Activated CD4-positive, alpha-beta T cell treated with anti-CD3 and anti-CD28 coated beads, Interleukin-2, amount 10 ng/mL, durations not matched to agents 7 days and 5 days (primary cell): ENCODE measurements at places on chromosomes 4 and X. TPM values are rescaled to one million over a fixed set of nuclear protein-coding genes. Genes with fewer than 3 reads are reported as not detected.
A peak's percentile ranks its signal among the peaks of the same experiment; 100 is the strongest.

The SPANXC gene
- total RNA-seq, result not detected

The CYLC1 gene
- not detected for total RNA-seq

The STARD8 gene
- 0.20 TPM for total RNA-seq

The OGT gene
- total RNA-seq, result 345 TPM

The KDR gene
- not detected for total RNA-seq

The FRG2 gene
- total RNA-seq, result not detected

The PDLIM3 gene
- total RNA-seq, result not detected

The TRIM60 gene
- total RNA-seq, result not detected

The TCP11X2 gene
- total RNA-seq, result not detected

DNA sequence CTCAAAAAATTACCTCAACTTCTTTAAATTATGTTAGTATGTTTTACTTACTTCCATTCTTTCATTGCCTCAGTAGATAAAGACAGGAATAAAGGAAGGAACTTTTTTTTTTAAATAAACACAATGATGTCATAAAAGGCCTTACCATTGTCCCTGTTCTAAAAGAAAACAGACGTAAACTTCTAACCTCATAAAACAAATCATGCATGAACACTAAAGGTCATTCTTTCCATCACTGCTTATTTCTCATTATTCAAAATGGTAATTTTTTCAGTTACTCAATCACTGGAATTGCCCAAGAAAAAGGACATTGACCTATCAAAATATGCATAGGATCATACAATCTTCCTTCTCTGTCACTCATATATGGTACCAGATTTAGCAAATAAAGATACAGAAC, 32.2 kb upstream of the ARMCX2 start:
- H3K27ac ChIP-seq, result no peak overlapping the region
- no peaks in the 10 kb centered on the region for H3K27me3 ChIP-seq
- H3K36me3 ChIP-seq, result no peaks in the 10 kb centered on the region
- DNase-seq, result no peak

GRCh38 chrX:134600714-134601113, 57.6 kb downstream of the PLAC1 start:
- H3K4me1 ChIP-seq, result peaks cover 2% of the 10 kb centered on the region
- no peak overlapping the region for H3K27ac ChIP-seq

GRCh38 chr4:69060651-69061308, 35.5 kb upstream of the UGT2B7 start:
- no peak for DNase-seq
- H3K36me3 ChIP-seq, result no peaks in the 10 kb centered on the region
- no peaks in the 10 kb centered on the region for H3K27me3 ChIP-seq
- H3K4me1 ChIP-seq, result no peaks in the 10 kb centered on the region

GRCh38 chrX:111519215-111519614, 7.8 kb downstream of the SERTM2 start:
- no peaks in the 10 kb centered on the region for H3K4me1 ChIP-seq
- no peak for DNase-seq
- H3K27me3 ChIP-seq, result no peaks in the 10 kb centered on the region
- no peaks in the 10 kb centered on the region for H3K36me3 ChIP-seq
- no peak overlapping the region for H3K4me3 ChIP-seq

- no peaks in the 10 kb centered on the region for H3K27me3 ChIP-seq
- H3K4me1 ChIP-seq, result no peaks in the 10 kb centered on the region
- H3K4me3 ChIP-seq, result no peak overlapping the region
- H3K27ac ChIP-seq, result no peak overlapping the region
- DNase-seq, result no peak
- no peaks in the 10 kb centered on the region for H3K36me3 ChIP-seq
Observed at GRCh38 chrX:148577741-148578140, 77.3 kb downstream of the AFF2 start.

- no peak for DNase-seq
- no peaks in the 10 kb centered on the region for H3K27me3 ChIP-seq
- peaks cover 34% of the 10 kb centered on the region for H3K36me3 ChIP-seq
Observed at GRCh38 chr4:148071009-148071408, 339.1 kb downstream of the ARHGAP10 start.

DNA sequence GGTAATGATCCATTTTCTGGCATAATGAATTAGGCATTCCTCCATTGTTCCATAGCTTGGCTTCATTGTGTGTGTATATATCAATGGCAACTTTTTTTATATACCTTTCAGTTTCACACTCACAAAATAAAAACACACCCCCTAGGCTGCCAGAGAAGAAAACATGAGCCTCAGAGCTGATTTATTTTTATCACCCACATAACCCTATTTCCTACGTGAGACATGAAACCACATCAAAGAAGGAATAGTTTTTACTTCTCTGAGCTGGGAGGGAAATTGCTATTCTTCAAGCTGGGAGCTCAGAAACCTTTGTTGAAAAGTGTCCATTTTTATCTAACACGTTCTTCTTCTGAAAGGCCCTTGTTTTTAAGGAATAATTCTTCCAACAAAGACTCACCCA, 126.7 kb upstream of the RAI2 start:
- no peaks in the 10 kb centered on the region for H3K36me3 ChIP-seq
- H3K27me3 ChIP-seq, result peaks cover 4% of the 10 kb centered on the region
- peak overlapping the region; percentile 61 for H3K27ac ChIP-seq
- peaks cover 31% of the 10 kb centered on the region for H3K4me1 ChIP-seq
- no peak overlapping the region for H3K4me3 ChIP-seq

DNA sequence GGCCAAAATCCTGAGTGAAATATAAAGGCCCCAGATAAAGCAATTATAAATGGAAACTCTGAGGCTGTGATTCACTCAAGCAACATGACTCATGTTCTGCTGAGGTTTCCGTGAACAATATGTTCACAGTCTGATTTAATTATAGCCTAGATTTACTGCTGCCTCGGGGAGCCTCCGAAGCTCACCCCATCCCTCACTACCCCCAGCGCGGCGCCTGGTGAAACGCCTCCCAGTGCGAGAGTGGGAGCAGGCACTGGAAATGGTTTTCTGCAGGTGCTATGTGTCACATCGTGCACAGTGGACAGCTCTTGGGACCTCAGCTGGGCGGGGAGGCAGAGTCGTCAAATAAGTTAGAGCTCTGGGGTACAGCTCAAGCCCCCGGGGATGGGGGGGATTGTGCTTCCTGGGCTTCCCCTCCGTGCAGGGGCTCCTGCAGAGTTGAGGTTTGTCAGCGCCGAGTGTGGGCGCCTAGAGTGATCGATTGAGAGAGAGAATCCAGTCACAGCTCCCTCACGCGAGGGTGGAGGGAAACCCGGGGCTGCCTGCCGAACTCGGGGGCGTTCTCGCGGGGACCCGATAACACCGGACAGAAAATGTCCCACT, 110.6 kb downstream of the PHKA2 start:
- DNase-seq, result no peak
- no peak overlapping the region for H3K4me3 ChIP-seq
- no peaks in the 10 kb centered on the region for H3K27me3 ChIP-seq
- H3K27ac ChIP-seq, result no peak overlapping the region
- no peaks in the 10 kb centered on the region for H3K36me3 ChIP-seq

GRCh38 chrX:102950908-102951866, 14.1 kb downstream of the RAB40AL start:
- no peaks in the 10 kb centered on the region for H3K36me3 ChIP-seq
- no peaks in the 10 kb centered on the region for H3K27me3 ChIP-seq
- H3K27ac ChIP-seq, result peak overlapping the region; percentile 41
- H3K4me1 ChIP-seq, result peaks cover 3% of the 10 kb centered on the region

GRCh38 chrX:153609917-153610835, 11.2 kb upstream of the CCNQ start:
- H3K27me3 ChIP-seq, result peaks cover 8% of the 10 kb centered on the region
- H3K4me3 ChIP-seq, result peak overlapping the region; percentile 69
- peak overlapping the region; percentile 62 for H3K27ac ChIP-seq
- H3K4me1 ChIP-seq, result peaks cover 10% of the 10 kb centered on the region
- peak; percentile 74 for DNase-seq

GRCh38 chr4:8835521-8836365, 35.9 kb downstream of the HMX1 start:
- H3K27ac ChIP-seq, result no peak overlapping the region
- no peaks in the 10 kb centered on the region for H3K36me3 ChIP-seq
- no peak overlapping the region for H3K4me3 ChIP-seq
- no peak for DNase-seq

GRCh38 chr4:75135068-75135825, 202.3 kb downstream of the PARM1 start:
- no peaks in the 10 kb centered on the region for H3K4me1 ChIP-seq
- no peak overlapping the region for H3K27ac ChIP-seq
- H3K27me3 ChIP-seq, result no peaks in the 10 kb centered on the region
- H3K36me3 ChIP-seq, result no peaks in the 10 kb centered on the region
- H3K4me3 ChIP-seq, result no peak overlapping the region

DNA sequence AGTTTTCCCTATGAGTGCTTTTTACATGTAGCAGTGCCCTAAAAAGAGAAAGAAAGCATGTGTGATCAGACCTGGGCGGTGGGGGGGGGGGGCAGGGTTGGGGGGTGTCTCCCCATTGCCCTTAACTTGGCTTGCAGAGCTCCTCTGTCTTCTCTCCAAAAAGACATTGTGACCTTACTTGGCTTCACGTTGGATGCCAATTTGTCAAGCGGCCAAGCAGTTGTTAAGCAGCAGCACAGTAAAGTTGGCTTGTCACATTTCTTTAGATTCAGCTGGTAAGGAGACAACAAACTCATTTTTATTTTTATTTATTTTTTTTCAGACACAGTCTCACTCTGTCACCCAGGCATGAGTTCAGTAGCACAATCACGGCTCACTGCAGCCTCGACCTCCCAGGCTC, 57.3 kb upstream of the ZNF157 start:
- DNase-seq, result no peak
- no peak overlapping the region for H3K27ac ChIP-seq
- no peak overlapping the region for H3K4me3 ChIP-seq
- H3K4me1 ChIP-seq, result no peaks in the 10 kb centered on the region
- H3K36me3 ChIP-seq, result no peaks in the 10 kb centered on the region

DNA sequence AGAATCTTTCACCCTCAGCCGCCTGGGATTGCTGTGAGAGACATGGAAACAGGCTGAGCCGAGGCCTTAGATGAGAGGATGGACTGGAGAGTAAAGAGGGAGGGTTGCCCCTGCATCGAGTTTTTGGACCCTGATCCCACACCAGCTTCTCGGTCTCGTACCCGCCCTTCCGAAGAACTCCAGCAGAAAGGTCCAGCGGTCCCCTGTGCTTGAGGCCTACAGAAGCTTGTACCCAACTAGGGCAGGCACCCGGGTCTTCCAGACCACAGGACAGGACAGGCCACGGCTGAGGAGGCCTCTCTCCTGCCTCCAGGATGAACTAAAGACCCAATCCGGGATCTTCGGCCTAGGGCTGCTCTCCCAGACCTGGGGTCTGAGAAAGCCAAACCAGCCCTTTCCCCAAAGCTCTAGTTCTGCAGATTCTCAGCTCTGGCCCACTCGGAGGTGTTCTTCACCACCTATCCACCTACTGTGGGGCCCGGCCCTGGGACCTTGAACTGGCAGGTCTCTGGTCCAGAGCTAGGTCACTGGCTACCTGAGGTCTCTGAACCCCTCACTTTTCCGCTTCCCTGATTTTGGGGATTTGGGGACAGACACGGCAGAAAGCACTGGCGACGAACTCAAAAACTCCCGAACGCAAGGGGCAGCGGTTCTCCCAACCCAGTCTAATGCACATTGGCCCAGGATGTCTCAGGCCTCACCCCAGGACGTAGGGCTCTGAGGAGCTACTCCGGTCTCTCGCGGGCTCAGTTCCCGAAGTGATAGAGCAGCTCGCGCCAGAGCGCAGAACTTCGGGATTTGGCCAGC, 1.1 kb downstream of the NKX3-2 start:
- H3K27ac ChIP-seq, result peak overlapping the region; percentile 52
- peaks cover 12% of the 10 kb centered on the region for H3K36me3 ChIP-seq
- peaks cover 72% of the 10 kb centered on the region for H3K27me3 ChIP-seq
- H3K4me1 ChIP-seq, result peaks cover 28% of the 10 kb centered on the region
- peak overlapping the region; percentile 36 for H3K4me3 ChIP-seq

GRCh38 chr4:8077181-8078108, 81.2 kb downstream of the ABLIM2 start:
- no peaks in the 10 kb centered on the region for H3K4me1 ChIP-seq
- no peaks in the 10 kb centered on the region for H3K36me3 ChIP-seq
- H3K27me3 ChIP-seq, result no peaks in the 10 kb centered on the region
- no peak for DNase-seq
- H3K4me3 ChIP-seq, result no peak overlapping the region
- H3K27ac ChIP-seq, result no peak overlapping the region

- no peaks in the 10 kb centered on the region for H3K27me3 ChIP-seq
- H3K27ac ChIP-seq, result no peak overlapping the region
- H3K4me3 ChIP-seq, result no peak overlapping the region
- no peaks in the 10 kb centered on the region for H3K36me3 ChIP-seq
Observed at GRCh38 chrX:138925330-138925729, 213.8 kb upstream of the FGF13 start.

GRCh38 chr4:68337522-68337921, 12.4 kb downstream of the YTHDC1 start:
- H3K4me1 ChIP-seq, result peaks cover 33% of the 10 kb centered on the region
- no peak overlapping the region for H3K4me3 ChIP-seq
- no peaks in the 10 kb centered on the region for H3K27me3 ChIP-seq
- no peak overlapping the region for H3K27ac ChIP-seq

DNA sequence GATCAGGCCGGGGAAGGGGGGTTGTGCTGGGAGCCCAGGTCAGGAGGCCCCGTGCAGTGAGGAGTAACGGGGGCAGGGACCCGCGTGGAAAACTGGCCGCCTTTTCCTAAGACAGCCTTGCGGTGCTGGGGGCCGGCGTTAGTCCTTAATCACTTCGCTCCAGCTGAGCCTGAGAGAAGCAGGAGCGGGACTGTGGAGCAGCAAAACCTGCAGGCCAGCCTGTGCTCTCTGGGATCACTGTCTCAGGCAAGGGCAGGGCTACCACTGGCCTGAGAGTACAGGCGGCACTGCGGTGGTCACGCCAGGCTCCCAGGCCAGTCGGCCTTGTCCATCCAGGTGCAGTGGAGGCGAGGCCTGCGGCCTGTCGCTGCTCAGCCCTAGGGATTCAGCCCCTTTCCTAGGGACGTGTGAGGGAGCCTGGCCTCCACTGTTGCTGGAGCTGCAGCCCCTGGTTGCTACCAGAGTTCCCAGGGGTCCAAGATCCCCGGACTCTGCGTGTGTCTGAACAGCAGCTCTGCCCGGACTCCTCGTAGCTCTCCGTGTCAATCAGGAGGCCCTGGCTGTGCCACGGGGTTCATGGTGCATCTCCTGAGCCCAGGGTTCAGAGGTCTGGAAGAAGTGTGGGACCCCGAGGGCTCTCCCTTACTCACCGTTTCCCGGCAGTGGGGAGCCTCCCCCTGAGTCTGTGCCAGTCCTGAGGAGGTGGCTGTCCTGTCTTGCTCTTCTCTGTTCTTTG, 2141.7 kb upstream of the TENM3 start:
- no peak overlapping the region for H3K4me3 ChIP-seq
- H3K27ac ChIP-seq, result no peak overlapping the region
- no peak for DNase-seq
- no peaks in the 10 kb centered on the region for H3K4me1 ChIP-seq
- no peaks in the 10 kb centered on the region for H3K36me3 ChIP-seq

- H3K36me3 ChIP-seq, result no peaks in the 10 kb centered on the region
- no peaks in the 10 kb centered on the region for H3K27me3 ChIP-seq
- H3K4me3 ChIP-seq, result no peak overlapping the region
- H3K4me1 ChIP-seq, result peaks cover 31% of the 10 kb centered on the region
- H3K27ac ChIP-seq, result peak overlapping the region; percentile 42
Observed at GRCh38 chr4:52825460-52826090, 36.5 kb upstream of the RASL11B start.

DNA sequence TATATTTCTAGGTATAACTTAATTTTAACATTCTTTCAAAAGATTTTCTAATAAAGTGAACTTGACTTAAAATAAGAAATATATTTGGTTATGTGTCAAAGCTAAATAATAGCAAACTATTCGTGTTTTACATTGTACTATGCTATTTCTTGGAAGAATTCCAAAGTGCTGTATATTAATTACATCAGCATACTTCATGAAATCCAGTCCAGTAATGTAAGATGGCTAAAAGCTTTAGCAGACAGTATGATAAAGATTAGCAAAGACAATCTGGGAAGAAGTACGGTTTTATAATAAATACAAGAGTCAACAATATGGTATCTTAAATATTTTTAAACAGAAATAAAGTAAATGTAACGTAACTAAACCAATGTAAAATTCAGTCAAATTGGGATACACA, 125.7 kb downstream of the FSTL5 start:
- no peaks in the 10 kb centered on the region for H3K4me1 ChIP-seq
- no peaks in the 10 kb centered on the region for H3K36me3 ChIP-seq
- no peaks in the 10 kb centered on the region for H3K27me3 ChIP-seq
- H3K4me3 ChIP-seq, result no peak overlapping the region
